Neural crest cell (in vitro differentiated cells): ENCODE measurements at places on chromosomes 12 and 14.

GRCh38 chr12:58416236-58416635 lies 474.9 kb downstream of the ATP23 start:
- DNase-seq: no peak

- no peak for DNase-seq
Measured at GRCh38 chr14:61649283-61649682, 46.0 kb upstream of the HIF1A start.

DNA sequence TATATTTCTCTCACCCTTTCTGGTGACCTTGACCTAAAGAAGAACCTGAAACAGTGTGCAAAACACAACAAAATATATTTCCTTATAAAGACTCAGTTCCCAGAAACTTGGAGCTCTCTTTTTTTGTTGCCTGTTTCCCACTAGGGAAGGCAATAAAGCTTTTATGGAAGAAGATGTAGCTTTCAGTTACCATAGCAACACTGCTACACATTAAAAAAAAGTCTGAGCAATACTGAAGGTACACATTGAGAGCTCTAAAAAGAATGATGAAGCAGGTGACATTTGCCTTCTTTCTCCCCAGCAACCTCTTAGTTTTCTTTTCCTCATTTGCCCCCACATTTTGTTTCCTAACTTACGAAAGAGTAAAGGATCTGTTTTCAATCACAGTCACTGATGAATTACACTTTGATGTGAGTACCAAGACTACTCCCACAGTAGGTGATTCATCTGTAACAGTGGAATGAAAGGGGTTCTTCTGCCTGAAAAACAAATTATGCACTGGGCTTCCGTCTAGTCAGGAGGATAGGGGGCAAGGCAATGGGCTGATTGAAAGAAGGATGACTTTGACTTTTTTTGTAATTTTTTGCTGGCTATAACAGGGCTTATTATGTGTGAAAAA lies 1.1 kb upstream of the CATSPERB start:
- no peak for DNase-seq

- DNase-seq: no peak
Measured at GRCh38 chr12:27705263-27705662, 5.4 kb upstream of the MRPS35 start.

DNA sequence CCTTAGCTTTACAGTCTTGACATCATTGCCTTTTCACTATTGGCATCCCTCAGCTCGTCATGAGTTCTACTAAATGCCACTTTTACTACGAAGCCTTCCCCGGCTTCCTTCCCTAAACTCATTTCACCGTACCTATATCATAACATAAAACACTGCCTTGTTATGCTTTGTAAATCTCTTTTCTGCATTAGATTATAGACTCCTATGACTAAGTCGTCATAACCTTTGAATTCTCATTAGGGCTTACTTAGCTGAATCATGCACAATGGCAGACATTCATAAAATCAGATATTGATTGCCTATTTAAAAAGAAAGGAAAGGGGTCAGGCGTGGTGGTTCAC lies 21.0 kb downstream of the BTG1 start:
- no peak for DNase-seq

DNA sequence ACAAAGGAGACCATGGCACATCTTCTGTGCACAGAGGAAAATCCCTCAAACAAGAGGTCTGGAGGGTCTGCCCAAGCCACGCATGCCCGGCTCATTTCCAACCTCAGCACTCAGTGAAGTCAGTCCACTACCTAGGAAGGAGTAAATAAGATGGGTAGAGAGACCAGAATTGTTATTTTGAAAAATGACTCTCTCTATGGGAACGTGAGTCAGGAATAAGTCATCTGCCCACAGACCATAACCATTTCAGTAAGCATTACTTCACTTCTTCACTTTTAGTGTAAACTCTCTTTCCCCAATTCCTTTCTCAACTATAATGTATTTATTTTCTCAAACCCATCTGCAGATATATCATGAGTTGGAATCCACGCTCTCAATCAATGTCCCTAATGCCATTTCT lies 1039.9 kb upstream of the USP15 start:
- no peak for DNase-seq

- DNase-seq: no peak
Measured at GRCh38 chr14:20197459-20197858, 6.8 kb downstream of the OR11G2 start.

DNA sequence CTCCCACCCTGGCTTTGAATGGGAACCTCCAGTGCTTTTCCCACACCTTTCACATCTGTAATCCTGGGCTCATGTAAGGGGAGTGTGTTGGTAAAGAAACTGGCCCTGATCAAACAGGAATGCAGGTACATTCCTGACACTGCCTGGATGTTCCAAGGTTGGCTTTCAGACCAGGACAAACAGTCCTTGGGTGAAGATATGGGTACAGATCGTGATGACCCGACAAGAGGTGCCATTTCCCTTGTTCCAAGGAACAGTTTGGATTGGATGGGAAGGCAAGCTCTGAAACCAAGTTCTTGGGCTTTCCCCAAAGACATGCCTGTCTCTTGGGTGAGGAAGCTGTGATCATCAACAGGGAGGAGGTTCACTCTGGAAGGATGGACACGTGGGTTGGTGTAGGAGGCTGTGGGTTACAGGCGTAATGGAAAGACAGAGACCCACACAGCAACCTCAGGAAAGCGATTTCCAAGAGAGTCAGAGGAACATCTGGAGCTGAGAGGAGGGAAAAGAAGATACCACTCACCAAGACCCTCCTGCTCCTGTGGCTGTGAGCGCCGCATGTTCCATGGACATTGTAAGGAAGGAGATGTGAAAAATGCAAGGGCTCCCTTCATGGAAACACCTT lies 26.4 kb downstream of the VDR start:
- DNase-seq: no peak

DNA sequence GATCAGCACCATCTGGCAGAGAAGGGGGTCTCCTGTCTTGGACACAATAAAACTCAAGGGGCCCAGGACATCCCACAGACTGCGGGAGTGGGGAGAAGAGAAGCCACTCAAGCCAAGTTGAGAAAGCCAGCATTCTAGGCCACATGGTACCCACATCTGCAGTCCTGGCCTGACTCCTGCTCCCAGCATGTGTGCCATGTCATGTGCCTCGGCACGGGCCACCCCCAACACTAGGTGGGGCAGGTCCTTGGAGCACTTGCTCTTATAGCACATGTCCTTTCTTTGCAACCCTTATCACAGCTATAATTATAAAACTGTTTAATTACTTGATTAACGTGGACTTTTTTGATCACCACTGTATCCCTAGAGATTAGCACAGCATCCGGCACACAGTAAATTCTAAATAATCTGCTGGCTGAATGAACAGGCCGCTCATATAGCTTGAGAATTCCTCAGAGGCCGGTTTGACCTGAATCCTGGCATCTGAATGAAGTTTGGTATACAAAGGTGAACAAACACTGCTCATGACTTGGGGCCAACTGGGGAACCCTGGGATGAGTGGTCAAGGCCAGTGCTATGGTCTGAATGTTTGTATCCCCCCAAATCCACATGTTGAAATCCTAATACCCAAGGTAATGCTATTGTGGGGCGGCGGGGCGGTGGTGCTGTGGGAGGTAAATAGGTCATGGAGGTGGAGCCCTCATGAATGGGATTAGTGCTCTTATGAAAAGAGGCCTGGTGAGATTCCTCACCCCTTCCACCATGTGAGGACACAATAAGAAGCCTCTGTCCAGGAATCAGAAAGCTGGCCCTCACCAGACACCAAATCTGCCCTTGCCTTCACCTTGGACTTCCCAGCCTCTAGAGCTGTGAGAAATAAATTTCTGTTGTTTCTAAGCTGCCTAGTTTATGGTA lies 6.6 kb downstream of the NCKAP5L start:
- no peak for DNase-seq

- no peak for DNase-seq
Measured at GRCh38 chr12:67067453-67068203, 201.5 kb upstream of the CAND1 start.

GRCh38 chr12:43285159-43285598 lies 266.8 kb downstream of the ADAMTS20 start:
- no peak for DNase-seq

- DNase-seq: no peak
Measured at GRCh38 chr12:608413-608812, 54.8 kb downstream of the NINJ2 start.

DNA sequence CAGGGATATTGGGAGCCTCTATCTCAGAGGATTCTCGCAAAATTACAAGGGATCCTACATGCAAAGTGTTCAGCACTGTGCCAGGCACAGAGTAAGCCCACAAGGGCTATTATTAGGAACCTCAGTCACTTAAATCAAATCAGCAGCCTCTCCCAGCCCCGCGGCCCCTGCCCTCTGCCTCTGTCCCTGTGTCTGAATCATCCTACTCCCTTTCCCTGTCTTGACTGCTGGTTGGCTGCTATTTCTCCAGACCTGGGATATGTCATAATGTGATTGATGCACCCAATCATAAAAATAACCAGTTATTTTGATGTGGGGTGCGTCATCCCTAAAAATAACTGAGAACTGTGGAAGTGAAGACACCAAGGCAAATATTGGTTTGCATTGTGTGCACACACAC lies 176.3 kb downstream of the KSR2 start:
- no peak for DNase-seq

DNA sequence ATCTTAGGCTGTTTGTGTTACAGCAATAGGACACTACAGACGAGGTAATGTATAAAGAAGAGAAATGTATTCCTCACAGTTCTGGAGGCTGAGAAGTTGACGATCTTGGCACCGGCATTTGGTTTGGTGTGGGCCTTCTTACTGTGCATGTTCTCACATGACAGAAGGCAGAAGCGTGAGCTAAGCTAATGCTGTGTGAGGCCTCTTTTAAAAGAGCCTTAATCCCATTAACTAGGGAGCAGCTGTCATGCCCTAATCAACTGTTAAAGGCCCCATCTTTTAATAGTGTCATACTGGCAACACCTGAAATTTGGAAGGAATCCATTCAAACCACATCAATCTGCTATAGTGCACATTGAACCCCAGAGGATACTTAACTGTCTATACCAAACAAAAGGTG lies 992.9 kb downstream of the GALC start:
- DNase-seq: no peak

GRCh38 chr14:76169776-76170175 lies 18.1 kb downstream of the GPATCH2L start:
- no peak for DNase-seq
